CD4-positive, alpha-beta T cell treated with Interleukin-6 at 100 ng/mL for 8 hours (primary cell): ENCODE measurements at places on chromosomes 5 and 9.

- DNase-seq, result no peak
These were observed 65.7 kb upstream of the EQTN start for GRCh38 chr9:27362447-27363210.

- no peak for DNase-seq
These were observed 110.7 kb downstream of the UBE2R2 start for GRCh38 chr9:33927694-33928093.

GRCh38 chr5:105088961-105089360 lies 1526.4 kb upstream of the NUDT12 start:
- DNase-seq, result no peak

DNA sequence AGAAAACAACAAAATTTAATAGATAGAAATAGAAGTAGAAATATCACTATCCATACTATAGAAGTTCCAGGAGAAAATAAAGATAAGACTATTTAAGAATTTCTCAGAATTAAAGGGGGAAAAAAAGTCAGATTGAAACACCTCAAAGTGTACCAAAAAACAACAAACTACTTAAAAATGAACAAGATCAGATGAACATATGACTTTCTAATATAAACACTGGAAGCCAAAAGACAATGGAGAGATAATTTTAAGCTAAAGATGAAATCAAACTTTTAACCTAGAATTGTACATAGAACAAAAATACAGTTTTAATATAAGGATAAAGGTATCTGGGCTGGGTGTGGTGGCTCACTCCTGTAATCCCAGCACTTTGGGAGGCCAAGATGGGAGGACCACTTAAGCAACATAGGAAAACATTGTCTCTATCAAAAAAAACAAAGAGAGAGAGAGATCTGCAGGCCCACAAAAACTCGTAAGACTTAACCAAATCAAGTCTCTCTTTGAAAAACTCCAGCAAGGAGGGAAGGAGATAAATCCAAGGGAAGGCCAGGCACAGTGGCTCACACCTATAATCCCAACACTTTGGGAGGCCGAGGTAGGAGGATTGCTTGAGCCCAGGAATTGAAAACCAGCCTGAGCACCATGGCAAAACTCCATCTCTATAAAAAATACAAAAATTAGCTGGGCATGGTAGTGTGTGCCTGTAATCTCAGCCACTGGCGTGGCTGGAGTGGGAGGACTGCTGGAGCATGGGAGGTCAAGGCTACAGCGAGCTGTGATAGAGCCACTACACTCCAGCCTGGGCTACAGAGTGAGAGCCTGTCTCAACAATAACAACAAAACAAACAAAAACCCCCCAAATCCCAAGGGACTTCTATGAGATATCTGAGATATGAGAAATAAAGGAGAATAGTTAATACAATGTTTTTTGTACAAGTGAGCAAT lies 32.4 kb downstream of the ABHD17B start:
- DNase-seq, result no peak

DNA sequence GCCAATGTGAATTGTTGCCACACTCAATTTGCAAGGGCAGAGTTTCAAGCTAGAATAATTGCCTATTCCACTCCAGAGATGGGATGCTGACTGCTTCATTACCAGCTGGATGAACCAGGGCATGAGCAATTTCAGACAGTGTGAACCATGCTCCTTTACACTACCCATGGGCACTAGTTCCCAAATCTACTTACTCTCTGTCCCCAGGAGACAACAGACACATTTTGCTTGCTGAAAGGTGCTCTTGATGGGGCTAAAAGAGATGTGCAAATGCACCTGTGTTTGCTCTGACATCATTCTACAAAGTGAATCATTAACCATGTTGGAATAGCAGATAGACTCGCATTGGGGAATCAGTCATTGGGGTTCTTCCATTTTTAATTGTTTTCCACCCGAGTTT lies 522.3 kb upstream of the NUDT12 start:
- DNase-seq, result no peak

GRCh38 chr5:88145611-88146467 lies 122.8 kb downstream of the TMEM161B start:
- no peak for DNase-seq

GRCh38 chr9:127502706-127503378 lies 51.5 kb downstream of the LRSAM1 start:
- no peak for DNase-seq

GRCh38 chr5:179298181-179298993 lies 46.9 kb downstream of the ADAMTS2 start:
- DNase-seq, result no peak

GRCh38 chr9:127783111-127784008 lies 2.5 kb upstream of the CDK9 start:
- peak; percentile 77 for DNase-seq

- DNase-seq, result no peak
These were observed 35.1 kb downstream of the MRPL36 start for GRCh38 chr5:1764606-1764960.
